ENCODE measurements at places on chromosomes 13 and 19. TPM values are rescaled to one million over a fixed set of nuclear protein-coding genes. Genes with fewer than 3 reads are reported as not detected.

- H3K27ac ChIP-seq, result no peak overlapping the region
- no peaks in the 10 kb centered on the region for H3K36me3 ChIP-seq
- H3K4me3 ChIP-seq, result no peak overlapping the region
- no peak for DNase-seq
Measured at GRCh38 chr19:30552593-30552992, 180.4 kb downstream of the ZNF536 start.

- peak overlapping the region; percentile 21 for H3K27ac ChIP-seq
- H3K4me3 ChIP-seq, result peak overlapping the region; percentile 44
- peaks cover 11% of the 10 kb centered on the region for H3K27me3 ChIP-seq
- no peaks in the 10 kb centered on the region for H3K36me3 ChIP-seq
- H3K4me1 ChIP-seq, result no peaks in the 10 kb centered on the region
Measured at GRCh38 chr13:113815151-113816058, 48.5 kb downstream of the GAS6 start.

DNA sequence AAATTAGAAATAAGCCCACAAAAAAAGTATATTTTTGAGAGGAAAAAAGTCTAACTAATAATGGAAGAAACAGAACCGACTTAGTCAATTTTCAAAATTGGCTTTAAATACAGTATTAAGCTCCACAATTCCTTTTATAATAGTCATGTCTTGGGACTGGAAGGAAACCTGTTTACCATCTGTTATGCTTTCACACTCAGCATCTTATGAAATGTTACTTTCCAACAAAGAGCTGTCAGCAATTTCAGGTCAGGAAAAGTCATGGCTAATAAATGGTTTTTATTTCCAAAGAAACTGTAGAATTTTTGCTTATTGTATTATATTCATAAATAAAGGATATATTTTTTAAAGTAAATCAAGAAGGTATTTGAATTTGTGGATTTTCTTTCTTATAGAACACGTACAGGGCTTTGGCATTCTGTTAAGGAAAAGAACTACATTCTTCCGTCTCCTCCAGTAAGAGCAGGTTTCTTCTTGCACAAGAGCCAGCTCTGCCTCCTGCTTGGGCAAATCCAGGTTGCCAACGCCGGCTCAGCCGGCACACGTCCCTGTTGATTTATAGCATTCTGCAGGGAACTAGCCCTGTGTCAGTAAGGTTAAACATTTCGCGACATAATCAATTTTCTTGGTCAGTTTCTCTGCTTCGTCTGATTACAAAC is 52.9 kb upstream of the GPR12 start:
- H3K27me3 ChIP-seq, result no peaks in the 10 kb centered on the region
- no peak overlapping the region for H3K27ac ChIP-seq
- no peaks in the 10 kb centered on the region for H3K4me1 ChIP-seq
- DNase-seq, result no peak
- H3K36me3 ChIP-seq, result no peaks in the 10 kb centered on the region

FREM2 gene
- not detected for polyA plus RNA-seq

CYP2B6 gene
- not detected for polyA plus RNA-seq

GRCh38 chr19:11680689-11681302 is 58.0 kb downstream of the ZNF823 start:
- DNase-seq, result no peak
- peaks cover 4% of the 10 kb centered on the region for H3K36me3 ChIP-seq
- H3K27ac ChIP-seq, result no peak overlapping the region
- no peaks in the 10 kb centered on the region for H3K4me1 ChIP-seq
- no peaks in the 10 kb centered on the region for H3K27me3 ChIP-seq
- H3K4me3 ChIP-seq, result no peak overlapping the region

ATP8B3 gene
- 10.1 TPM for polyA plus RNA-seq

- H3K27ac ChIP-seq, result no peak overlapping the region
- no peak overlapping the region for H3K4me3 ChIP-seq
- no peak for DNase-seq
- no peaks in the 10 kb centered on the region for H3K4me1 ChIP-seq
Measured at GRCh38 chr13:75307370-75307949, 174.5 kb downstream of the TBC1D4 start.

MISP gene
- not detected for polyA plus RNA-seq

GRCh38 chr13:58666331-58666730 is 1034.8 kb downstream of the PCDH17 start:
- no peak overlapping the region for H3K4me3 ChIP-seq
- H3K36me3 ChIP-seq, result no peaks in the 10 kb centered on the region
- no peak overlapping the region for H3K27ac ChIP-seq
- DNase-seq, result no peak
- no peaks in the 10 kb centered on the region for H3K4me1 ChIP-seq

KRTDAP gene
- polyA plus RNA-seq, result not detected

DNA sequence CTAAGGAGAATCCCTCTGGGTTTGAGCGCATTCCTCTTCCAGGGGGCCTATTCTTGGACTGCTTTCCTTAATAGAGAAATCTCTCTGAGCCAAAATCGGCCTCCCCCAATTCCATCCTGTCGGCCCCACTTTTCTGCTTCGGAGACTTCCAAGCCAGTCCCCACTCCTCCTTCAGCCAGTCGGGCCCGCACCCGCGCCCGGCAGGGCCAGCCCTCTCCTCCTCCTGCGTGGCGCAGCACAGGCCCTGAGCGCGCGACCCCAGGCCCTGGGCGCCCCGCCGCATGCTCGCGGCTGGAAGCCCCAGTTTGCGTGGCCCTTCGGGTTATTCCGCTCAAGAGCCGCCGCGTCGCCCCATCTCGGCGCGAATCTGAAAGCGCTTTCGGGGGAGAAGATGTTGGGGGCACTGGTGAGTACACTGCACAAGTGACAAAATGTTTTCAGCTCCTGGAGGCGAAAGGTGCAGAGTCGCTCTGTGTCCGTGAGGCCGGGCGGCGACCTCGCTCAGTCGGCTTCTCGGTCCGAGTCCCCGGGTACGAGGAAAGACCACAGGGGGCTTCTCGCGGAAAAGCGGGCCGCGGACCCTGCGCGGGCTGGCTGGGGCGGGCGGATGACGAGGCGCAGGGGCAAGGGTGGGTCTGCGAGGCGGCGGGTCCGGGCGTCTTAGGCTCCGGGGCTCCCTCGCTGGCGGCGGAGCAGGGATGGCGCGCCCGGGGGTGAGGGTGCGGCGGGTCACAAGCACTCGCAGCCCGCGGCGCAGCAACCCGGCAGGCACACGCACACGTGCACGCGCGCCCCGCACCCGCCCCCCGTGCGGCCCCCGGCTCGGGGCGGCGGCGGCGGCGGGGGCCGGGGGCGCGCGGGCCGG is at the start of gene IL17D:
Gene IL17D, plus strand, starts transcription at position 785 of the 865 bp plus-strand sequence. CDS start 303 bp downstream, outside the sequence.
- peak within 1 kb of the TSS; percentile 42 for H3K4me3 ChIP-seq
- H3K36me3 ChIP-seq, result no peaks in the 10 kb centered on the region
- H3K4me1 ChIP-seq, result peaks cover 4% of the 10 kb centered on the region
- peaks cover 21% of the 10 kb centered on the region for H3K27me3 ChIP-seq
- no peak within 1 kb of the TSS for H3K27ac ChIP-seq
- peak; percentile 26 for DNase-seq

PNMA8C gene
- polyA plus RNA-seq, result 0.05 TPM

KLF5 gene
- polyA plus RNA-seq, result 0.30 TPM

GRCh38 chr13:109615721-109616420 is 170.5 kb downstream of the IRS2 start:
- H3K27ac ChIP-seq, result no peak overlapping the region
- no peaks in the 10 kb centered on the region for H3K27me3 ChIP-seq
- DNase-seq, result no peak
- no peak overlapping the region for H3K4me3 ChIP-seq

DLEU7 gene
- polyA plus RNA-seq, result not detected

GRCh38 chr13:44212633-44213396 is 160.8 kb upstream of the SERP2 start:
- no peaks in the 10 kb centered on the region for H3K36me3 ChIP-seq
- no peak overlapping the region for H3K27ac ChIP-seq
- no peaks in the 10 kb centered on the region for H3K4me1 ChIP-seq

- no peaks in the 10 kb centered on the region for H3K4me1 ChIP-seq
- no peak overlapping the region for H3K27ac ChIP-seq
- no peak overlapping the region for H3K4me3 ChIP-seq
- DNase-seq, result no peak
Measured at GRCh38 chr13:84959818-84960217, 839.4 kb downstream of the SLITRK6 start.

DNA sequence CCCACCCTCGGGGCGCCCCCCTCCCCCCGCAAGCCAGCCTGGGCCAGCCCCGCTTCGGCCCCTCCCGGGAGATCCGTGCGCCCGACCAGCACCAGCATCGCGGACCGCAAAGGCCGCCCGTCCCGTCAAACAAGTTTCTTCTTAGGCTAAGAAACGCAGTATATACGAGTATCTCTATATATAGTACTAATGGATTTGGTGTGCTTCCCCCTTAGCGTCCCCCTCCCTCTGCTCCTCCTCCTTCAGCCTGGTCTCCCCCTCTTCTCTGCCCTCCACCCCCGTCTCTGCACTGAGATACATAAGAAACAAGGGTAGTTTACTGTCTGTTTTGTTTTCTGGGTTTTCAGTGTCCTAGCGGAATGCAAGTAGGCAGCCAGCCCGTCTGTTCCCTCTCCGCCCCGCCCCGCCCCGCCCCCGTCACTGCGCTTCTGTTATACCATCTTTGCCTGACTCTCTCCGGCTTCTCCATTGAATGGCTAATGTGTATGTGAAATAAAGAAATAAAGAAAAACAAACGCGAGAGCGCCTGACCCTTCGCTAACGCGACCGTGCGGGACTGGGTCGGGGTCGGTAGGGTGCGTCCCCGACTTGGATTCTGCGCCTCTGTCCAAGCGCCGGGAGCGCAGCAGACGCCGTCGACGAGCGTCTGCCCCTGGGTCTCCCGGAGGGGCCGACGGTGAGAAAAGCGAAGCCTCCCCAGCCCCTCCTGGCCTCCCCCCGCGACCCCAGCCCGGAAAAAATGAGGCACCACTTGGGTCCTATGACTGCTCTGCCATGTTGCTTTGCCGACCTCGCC is 4.2 kb downstream of the LYL1 start:
- peaks cover 40% of the 10 kb centered on the region for H3K4me1 ChIP-seq
- peaks cover 37% of the 10 kb centered on the region for H3K36me3 ChIP-seq

DNA sequence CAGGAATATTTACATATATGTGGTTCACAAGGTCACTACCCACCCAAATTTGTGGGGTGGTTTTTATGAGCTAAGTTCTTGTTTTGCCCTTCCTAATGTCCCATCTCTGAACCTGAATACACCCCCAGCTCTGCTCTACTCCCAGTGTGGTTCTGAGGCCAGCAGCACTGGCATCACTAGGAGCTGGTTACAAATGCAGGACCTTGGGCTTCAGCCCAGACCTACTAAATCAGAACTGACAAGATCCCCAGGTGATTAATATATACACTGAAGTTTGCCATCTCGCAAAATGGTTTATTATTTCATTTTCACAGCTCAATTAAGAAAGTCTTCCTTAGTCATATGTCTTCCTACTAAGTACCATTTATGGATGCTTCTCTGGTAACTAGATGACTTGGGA is 67.9 kb downstream of the FOXO1 start:
- no peaks in the 10 kb centered on the region for H3K4me1 ChIP-seq
- DNase-seq, result no peak
- no peaks in the 10 kb centered on the region for H3K36me3 ChIP-seq

EPSTI1 gene
- polyA plus RNA-seq, result not detected

GRCh38 chr13:100673376-100673712 is 1.3 kb downstream of the TMTC4 start:
- peak overlapping the region; percentile 75 for H3K4me3 ChIP-seq
- peaks cover 5% of the 10 kb centered on the region for H3K36me3 ChIP-seq
- H3K27ac ChIP-seq, result peak overlapping the region; percentile 62

DNA sequence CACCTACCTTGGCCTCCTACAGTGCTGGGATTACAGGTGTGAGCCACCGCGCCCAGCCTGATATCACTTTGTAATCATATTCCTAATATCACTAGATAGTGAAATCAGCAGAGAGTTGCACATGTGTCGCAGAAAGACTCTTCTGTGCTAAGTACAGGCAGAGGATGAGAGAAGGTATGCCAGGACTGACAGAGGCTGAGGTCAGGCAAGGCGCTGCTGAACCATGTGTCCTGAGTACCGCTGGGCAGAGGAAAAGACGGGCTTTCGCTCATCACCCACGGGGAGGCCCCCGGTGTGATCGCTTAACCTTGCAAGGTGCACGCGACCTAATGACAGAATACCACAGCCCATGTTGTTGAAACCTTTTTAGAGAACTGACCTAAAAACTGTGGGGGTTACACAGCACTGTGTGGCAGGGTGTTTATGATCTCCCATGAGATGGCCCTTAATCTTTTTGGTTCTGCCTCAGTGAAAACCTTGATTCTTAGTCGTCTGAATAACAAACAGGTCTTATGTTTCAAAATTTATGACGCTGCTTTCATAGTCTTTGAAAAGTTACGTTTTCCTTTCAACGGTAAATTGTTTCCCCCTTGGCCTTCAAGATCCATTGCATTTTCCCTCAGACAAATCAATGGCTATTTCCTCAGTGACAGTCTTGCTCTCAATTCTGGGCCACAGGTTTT is 12.2 kb downstream of the GJA3 start:
- no peaks in the 10 kb centered on the region for H3K36me3 ChIP-seq
- DNase-seq, result no peak
- no peak overlapping the region for H3K27ac ChIP-seq
- peaks cover 12% of the 10 kb centered on the region for H3K27me3 ChIP-seq
- no peak overlapping the region for H3K4me3 ChIP-seq
- peaks cover 4% of the 10 kb centered on the region for H3K4me1 ChIP-seq

DNA sequence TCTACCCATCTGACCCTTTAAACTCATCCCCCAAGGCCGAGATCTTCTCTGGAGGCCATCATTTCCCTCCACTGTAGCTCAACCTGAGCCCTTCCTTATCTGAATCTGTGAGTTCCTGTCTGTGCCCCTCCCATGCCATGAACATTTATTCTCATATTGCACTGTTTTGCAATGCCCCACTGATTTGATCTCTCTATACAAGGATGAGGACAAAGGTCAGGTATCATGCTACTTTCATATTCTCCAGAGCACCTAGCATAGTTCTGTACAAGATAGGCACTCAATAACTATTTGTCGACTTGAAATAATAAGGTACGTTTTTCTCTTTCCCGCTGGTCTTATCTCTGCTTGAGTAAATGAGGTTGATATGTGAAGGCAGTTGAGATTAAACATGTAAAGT is 135.5 kb downstream of the KLF5 start:
- H3K4me3 ChIP-seq, result no peak overlapping the region
- H3K27ac ChIP-seq, result no peak overlapping the region
- no peaks in the 10 kb centered on the region for H3K4me1 ChIP-seq
- H3K36me3 ChIP-seq, result no peaks in the 10 kb centered on the region
- no peak for DNase-seq
- H3K27me3 ChIP-seq, result no peaks in the 10 kb centered on the region

DNA sequence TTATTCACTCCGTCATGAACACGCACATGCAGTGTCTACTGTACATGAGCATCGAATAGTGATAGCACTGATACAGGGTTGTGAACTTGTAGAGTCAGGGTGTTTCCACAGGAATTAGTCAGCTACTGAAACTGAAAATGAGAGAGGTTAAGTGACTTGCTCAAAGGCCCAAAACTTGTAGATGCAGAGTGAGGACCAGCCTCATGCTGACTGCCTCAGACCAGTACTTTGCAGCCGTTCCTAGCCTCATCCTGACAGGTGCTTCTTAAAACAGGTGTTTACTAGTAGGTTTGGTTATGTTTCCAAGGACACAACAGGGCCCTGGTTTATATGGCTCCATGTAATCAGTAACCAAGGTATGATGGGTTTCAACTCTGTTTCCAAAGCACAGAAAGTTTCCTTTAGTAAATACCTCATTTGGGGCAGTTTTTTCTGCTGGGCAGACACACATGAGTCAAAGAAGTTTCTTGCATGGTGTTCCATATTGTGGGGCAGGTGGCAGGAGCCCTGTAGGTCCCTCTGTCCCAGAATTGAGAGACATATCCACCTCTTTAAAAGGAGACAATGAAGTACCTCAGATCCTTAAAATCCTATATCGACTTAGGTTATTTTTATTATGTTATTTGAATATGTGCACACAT is 16.0 kb downstream of the FGF9 start:
- H3K27ac ChIP-seq, result no peak overlapping the region
- H3K27me3 ChIP-seq, result peaks cover 3% of the 10 kb centered on the region
- no peak overlapping the region for H3K4me3 ChIP-seq
- no peaks in the 10 kb centered on the region for H3K4me1 ChIP-seq
- DNase-seq, result no peak
- no peaks in the 10 kb centered on the region for H3K36me3 ChIP-seq

All from K562 (cell line).